ENCODE measurements at places on chromosomes 4 and X. TPM values are rescaled to one million over a fixed set of nuclear protein-coding genes. Genes with fewer than 3 reads are reported as not detected.

The PABPC4L gene
- 9.6 TPM for polyA plus RNA-seq

The DKK2 gene
- polyA plus RNA-seq, result 8.2 TPM

The POU3F4 gene
- polyA plus RNA-seq, result 0.10 TPM

The MAOB gene
- polyA plus RNA-seq, result 60.6 TPM
